Fibroblast of lung (primary cell): ENCODE measurements at places on chromosomes 11 and 22. TPM values are rescaled to one million over a fixed set of nuclear protein-coding genes. Genes with fewer than 3 reads are reported as not detected.

- no peak overlapping the region for H3K4me3 ChIP-seq
- no peaks in the 10 kb centered on the region for H3K4me1 ChIP-seq
- peaks cover 2% of the 10 kb centered on the region for H3K36me3 ChIP-seq
- no peak overlapping the region for H3K27ac ChIP-seq
- no peaks in the 10 kb centered on the region for H3K27me3 ChIP-seq
- DNase-seq = no peak
These were observed 20.2 kb downstream of the PPP6R2 start for GRCh38 chr22:50363166-50363802.

DNA sequence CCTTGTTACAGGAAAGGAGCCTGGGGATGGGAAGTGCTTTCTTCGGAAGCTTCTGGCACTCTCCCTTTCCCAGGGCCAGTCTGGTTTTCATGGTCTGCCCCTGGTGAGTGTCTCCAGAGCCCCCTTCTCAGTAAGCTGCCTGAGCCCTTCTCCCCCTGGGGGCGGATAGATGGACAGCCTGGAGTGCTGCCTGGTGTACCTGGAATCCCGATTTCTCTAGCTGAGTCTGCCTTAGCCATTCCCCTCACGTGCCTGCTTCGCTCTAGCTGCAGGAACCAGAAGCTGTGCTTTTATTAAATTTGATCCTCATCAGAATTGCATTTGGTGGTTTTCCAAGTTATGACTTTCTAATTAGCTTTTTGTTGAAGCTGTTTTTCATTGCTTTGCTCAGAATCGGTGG is 152.9 kb upstream of the NAV2 start:
- H3K4me3 ChIP-seq = no peak overlapping the region
- H3K36me3 ChIP-seq = no peaks in the 10 kb centered on the region
- DNase-seq = no peak
- peaks cover 4% of the 10 kb centered on the region for H3K4me1 ChIP-seq

- DNase-seq = no peak
- H3K27ac ChIP-seq = no peak overlapping the region
- H3K27me3 ChIP-seq = no peaks in the 10 kb centered on the region
- H3K36me3 ChIP-seq = no peaks in the 10 kb centered on the region
- H3K4me1 ChIP-seq = no peaks in the 10 kb centered on the region
- no peak overlapping the region for H3K4me3 ChIP-seq
These were observed 323.8 kb downstream of the BLID start for GRCh38 chr11:121792185-121792584.

DNA sequence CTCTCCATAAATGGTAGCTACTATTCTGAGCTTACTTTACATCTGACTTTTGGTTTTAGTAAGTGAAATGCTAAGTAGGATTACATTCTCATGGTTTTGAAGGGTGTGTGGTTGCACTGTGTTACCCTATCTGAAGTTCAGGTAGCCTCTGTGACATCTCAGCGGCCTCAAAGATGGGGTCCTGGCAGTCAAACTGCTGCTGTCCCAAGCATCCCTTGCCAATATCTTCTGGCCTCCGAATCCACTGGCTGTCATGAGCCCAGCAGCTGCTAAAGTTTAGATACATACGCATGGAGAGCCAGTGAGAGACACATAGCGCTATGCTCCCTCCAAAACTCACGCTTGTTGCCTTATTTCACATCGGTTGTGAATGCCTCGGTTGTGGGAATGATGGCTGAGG is 34.9 kb downstream of the UBASH3B start:
- H3K36me3 ChIP-seq = no peaks in the 10 kb centered on the region
- peak overlapping the region; percentile 74 for H3K27ac ChIP-seq
- peak overlapping the region; percentile 23 for H3K4me3 ChIP-seq

DNA sequence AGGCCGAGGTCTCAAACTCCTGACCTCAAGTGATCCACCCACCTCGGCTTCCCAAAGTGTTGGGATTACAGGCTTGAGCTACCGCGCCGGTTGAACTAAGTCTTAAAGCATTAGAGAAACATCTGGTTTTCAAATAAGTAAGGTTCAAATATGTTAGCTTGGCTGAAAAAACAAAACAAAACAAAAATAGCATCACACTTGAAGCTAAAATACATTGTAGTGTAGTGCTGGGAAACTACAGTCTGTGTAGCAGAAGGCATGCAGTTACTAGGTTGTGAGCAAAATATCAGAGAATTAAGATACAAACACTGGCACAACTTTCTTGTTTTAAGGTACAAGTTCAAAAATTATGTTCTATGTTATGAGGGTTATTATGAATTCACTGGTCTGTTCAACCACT is 224.8 kb upstream of the CHORDC1 start:
- H3K4me3 ChIP-seq = no peak overlapping the region
- H3K27me3 ChIP-seq = no peaks in the 10 kb centered on the region
- no peaks in the 10 kb centered on the region for H3K36me3 ChIP-seq
- H3K27ac ChIP-seq = no peak overlapping the region
- DNase-seq = no peak

DNA sequence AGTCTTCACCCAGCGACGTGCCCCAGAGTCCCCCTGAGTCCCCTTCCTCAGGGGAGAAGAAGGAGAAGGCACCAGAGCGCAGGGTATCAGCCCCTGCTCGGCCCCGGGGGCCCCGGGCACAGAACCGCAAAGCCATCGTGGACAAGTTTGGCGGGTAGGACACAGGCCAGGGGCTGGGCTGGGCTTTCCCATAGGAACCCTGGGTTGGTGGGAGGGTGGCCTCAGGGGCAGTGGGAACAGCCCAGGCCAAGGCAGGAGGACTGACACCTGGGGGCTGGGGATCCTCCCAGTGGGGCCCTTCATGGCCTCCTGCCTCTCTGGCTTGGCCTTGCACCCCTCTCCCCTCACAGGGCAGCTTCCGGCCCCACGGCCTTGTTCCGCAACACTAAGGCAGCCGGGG is 8.5 kb downstream of the SMTNL1 start:
- H3K4me3 ChIP-seq = no peak overlapping the region
- H3K36me3 ChIP-seq = peaks cover 3% of the 10 kb centered on the region
- H3K4me1 ChIP-seq = peaks cover 2% of the 10 kb centered on the region
- H3K27me3 ChIP-seq = peaks cover 9% of the 10 kb centered on the region
- H3K27ac ChIP-seq = no peak overlapping the region

- H3K27me3 ChIP-seq = no peaks in the 10 kb centered on the region
- DNase-seq = peak; percentile 25
- no peaks in the 10 kb centered on the region for H3K36me3 ChIP-seq
- H3K27ac ChIP-seq = no peak overlapping the region
These were observed 14.0 kb downstream of the GALNT18 start for GRCh38 chr11:11607772-11608171.

DNA sequence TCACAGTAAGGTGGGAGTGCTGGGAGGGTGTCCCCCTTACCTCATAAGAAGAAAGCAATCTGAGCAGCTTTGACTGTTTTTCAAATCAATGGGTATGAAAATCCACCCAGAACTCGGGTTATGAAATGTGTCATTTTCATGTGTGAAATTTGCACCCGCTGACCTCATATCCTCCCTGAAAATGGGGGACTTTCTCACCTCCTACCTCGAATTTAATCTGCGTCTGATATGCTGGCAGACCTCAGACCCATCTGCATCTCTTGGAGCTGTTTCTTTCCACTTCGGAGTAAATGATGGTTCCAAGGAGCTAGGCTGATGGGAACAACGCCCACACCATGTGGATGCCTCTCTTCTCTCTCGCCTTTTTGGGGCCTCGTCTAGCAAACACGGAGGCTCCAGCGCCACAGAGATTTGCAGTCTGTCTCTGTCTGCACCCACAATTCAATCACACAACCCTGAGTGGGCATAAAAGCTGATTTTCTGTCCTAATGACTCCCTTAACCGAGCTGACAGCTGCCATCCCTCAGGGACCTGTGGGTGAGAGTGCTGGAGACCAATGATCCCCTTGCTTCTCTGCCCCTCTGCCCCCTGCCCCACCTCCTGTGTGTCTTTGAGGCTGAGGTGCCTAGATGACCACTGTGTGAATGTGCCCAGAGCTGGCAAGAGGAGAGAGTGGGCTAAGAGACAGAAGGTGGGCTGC is 71.0 kb downstream of the TRIM29 start:
- H3K4me1 ChIP-seq = no peaks in the 10 kb centered on the region
- no peak overlapping the region for H3K27ac ChIP-seq
- peaks cover 2% of the 10 kb centered on the region for H3K27me3 ChIP-seq
- no peaks in the 10 kb centered on the region for H3K36me3 ChIP-seq
- H3K4me3 ChIP-seq = no peak overlapping the region

GRCh38 chr11:115764176-115764575 is 260.0 kb upstream of the CADM1 start:
- H3K4me1 ChIP-seq = no peaks in the 10 kb centered on the region
- peak; percentile 67 for DNase-seq
- no peaks in the 10 kb centered on the region for H3K36me3 ChIP-seq
- no peak overlapping the region for H3K27ac ChIP-seq
- H3K27me3 ChIP-seq = no peaks in the 10 kb centered on the region

GRCh38 chr11:8168485-8169257 is at the start of gene RIC3:
Gene RIC3 (minus strand): TSS chr11:8169025. CDS start chr11:8168989, 36 bp downstream.
- no peak for DNase-seq
- H3K36me3 ChIP-seq = no peaks in the 10 kb centered on the region
- H3K27ac ChIP-seq = no peak within 1 kb of the TSS
- no peak within 1 kb of the TSS for H3K4me3 ChIP-seq
- H3K4me1 ChIP-seq = no peaks in the 10 kb centered on the region

GRCh38 chr11:128388206-128388815 is 199.0 kb downstream of the ETS1 start:
- H3K4me3 ChIP-seq = no peak overlapping the region
- H3K27ac ChIP-seq = no peak overlapping the region
- H3K27me3 ChIP-seq = no peaks in the 10 kb centered on the region
- H3K36me3 ChIP-seq = no peaks in the 10 kb centered on the region
- no peaks in the 10 kb centered on the region for H3K4me1 ChIP-seq

DNA sequence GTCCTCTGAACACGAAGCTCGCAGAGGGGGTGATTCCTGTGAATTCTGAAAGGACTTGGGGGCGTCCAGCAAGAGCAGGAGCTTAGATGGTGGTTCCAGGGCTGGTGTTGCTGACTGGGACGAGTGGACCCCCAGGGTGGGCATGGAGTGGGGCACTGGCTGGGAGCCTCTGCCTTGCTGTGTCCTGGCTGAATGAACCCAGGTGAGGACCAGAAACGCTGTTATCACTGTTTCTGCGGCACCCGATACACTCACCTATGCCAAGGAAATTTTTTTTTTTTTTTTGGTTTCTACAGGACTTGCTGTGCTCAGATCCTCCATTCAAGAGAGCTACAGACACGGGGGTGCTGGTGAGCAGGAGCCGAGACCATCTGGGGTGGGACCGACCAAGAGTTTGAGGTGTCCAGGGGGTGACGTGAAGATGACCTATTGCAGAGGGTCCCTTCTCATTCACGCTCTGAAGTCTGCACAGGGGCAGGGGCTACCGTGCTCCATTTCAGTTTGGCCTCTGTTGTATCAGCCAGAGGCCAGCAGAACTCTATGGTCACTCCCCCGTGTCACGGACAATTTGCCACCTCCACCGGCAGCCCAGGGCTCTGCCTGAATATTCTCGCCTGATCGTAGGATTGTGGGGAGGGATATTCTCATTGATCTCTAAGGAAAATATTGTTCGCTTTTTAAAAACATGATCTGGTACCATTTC is 3.6 kb downstream of the SMIM38 start:
- no peaks in the 10 kb centered on the region for H3K36me3 ChIP-seq
- no peaks in the 10 kb centered on the region for H3K27me3 ChIP-seq
- H3K4me3 ChIP-seq = no peak overlapping the region
- H3K4me1 ChIP-seq = no peaks in the 10 kb centered on the region
- DNase-seq = no peak
- no peak overlapping the region for H3K27ac ChIP-seq

- H3K27ac ChIP-seq = no peak overlapping the region
- no peak for DNase-seq
- H3K36me3 ChIP-seq = no peaks in the 10 kb centered on the region
- peaks cover 6% of the 10 kb centered on the region for H3K4me1 ChIP-seq
- no peak overlapping the region for H3K4me3 ChIP-seq
These were observed 38.2 kb upstream of the EED start for GRCh38 chr11:86206337-86206695.

- no peaks in the 10 kb centered on the region for H3K4me1 ChIP-seq
- DNase-seq = peak; percentile 35
- no peak overlapping the region for H3K4me3 ChIP-seq
- H3K36me3 ChIP-seq = no peaks in the 10 kb centered on the region
- H3K27me3 ChIP-seq = no peaks in the 10 kb centered on the region
These were observed 20.9 kb downstream of the SERGEF start for GRCh38 chr11:17991783-17992433.

DNA sequence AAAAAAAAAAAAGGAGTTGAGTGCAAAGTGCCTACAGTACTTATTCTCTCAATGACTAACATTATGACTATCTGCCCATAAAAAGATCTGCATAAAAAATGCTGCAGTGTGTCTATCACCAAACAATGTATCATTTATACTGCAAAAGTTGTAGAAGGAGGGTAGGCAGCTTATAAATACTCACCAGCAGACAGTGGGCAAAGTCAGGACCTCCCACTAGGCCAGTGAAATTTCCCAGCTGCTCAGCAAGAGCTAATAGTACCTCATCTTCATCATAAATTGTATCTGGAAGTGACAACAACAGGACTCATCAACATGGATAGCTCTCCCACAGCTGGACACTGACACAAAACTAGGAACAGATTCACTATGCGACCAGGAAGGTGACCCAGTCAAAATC is 1.6 kb downstream of the PPP2R1B start:
- no peak overlapping the region for H3K27ac ChIP-seq
- H3K36me3 ChIP-seq = peaks cover 6% of the 10 kb centered on the region
- H3K4me3 ChIP-seq = peak overlapping the region; percentile 94

DNA sequence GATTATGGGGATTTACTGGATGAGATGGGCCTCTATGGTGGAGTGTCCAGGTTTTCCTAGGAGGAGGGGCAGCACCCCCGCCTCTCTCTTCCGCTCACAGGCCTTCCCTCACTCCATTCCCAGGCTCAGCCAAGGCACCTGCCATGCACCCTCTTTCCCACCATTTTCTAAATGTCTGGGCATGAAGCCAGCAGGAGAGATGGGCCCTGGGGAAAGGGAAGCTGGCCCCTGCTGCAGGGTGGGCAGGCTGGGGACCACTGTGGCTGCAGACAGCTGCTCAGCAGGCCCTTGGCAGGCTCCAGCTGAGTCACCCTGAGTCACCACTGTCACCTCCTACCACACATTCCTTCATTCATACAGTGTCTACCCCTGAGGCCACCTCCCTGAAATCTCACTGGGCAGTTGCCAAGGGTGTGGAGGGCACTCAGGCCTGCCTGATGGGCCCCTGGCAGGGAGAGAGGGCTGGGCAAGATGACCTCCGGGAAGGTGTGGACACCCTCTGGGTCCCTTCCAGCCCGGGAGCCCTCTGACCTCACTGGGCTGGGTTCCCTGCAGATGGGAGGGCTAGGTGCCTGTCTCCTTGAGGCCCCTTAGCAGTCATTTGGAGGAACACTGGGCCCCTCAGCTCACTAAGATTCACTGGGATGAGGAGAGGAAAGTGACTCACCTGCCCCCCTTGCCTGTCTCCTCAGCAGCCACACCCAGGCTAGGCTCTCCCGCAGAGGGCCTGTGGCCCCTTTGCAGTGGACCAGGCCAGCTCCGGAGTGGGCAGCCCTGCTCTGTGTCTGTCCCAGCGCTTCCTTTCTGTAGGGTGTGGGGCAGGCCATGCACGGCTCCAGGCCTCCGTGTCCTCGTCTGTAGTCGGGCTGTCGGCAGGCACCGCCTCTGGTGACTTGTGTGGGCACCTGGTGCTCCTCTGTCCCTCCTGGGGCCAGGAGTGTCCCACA is 7.8 kb downstream of the MYEOV start:
- DNase-seq = peak; percentile 72
- no peaks in the 10 kb centered on the region for H3K27me3 ChIP-seq
- H3K36me3 ChIP-seq = no peaks in the 10 kb centered on the region

The OR51F2 gene
- total RNA-seq = not detected in 2 replicates

The FOLR2 gene
- total RNA-seq = not detected in 2 replicates

The MPEG1 gene
- not detected in 2 replicates for total RNA-seq

The MMP7 gene
- 0.17 TPM in 1 of 2 replicates, not detected in the other for total RNA-seq

The CHRNA10 gene
- total RNA-seq = 0.50 and 0.51 TPM in 2 replicates

The UBQLNL gene
- total RNA-seq = under 0.01 and 0.17 TPM in 2 replicates

The CSTPP1 gene
- total RNA-seq = 13.9 and 15.5 TPM in 2 replicates

The KRTAP5-7 gene
- under 0.01 and 0.17 TPM in 2 replicates for total RNA-seq

The SLC1A2 gene
- total RNA-seq = 2.1 and 7.6 TPM in 2 replicates

The FAM181B gene
- total RNA-seq = 0.17 TPM in 1 of 2 replicates, not detected in the other

The CDC45 gene
- 1.0 and 3.8 TPM in 2 replicates for total RNA-seq
